ENCODE measurements at places on chromosomes 4 and X.

- H3K4me1 ChIP-seq, result peaks cover 3% of the 10 kb centered on the region
- no peak overlapping the region for H3K27ac ChIP-seq
- no peaks in the 10 kb centered on the region for H3K36me3 ChIP-seq
- no peak overlapping the region for H3K4me3 ChIP-seq
- DNase-seq, result no peak
These were observed 253.4 kb downstream of the EPHA5 start for GRCh38 chr4:65416891-65417290.

DNA sequence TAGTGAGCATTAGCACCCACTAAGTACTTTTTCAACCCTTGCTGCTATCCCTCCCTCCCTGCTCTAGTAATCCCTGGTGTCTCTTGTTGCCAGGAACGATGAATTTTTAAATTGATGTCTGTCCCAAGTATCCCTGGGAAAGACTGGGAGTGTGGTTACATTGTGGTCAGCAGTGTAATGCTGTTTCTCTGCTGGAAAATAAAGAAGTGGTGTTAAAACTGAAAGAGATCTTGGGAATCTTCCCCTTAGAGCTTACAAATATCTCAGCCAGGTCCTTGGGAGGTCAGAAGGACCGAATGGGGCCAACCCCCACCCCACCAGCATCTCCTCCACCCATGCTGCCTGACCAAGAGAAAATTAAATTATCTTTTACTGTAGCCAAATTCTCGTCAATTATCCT lies 174.5 kb upstream of the MXRA5 start:
- no peaks in the 10 kb centered on the region for H3K27me3 ChIP-seq
- no peak overlapping the region for H3K4me3 ChIP-seq
- DNase-seq, result no peak
- no peaks in the 10 kb centered on the region for H3K4me1 ChIP-seq

DNA sequence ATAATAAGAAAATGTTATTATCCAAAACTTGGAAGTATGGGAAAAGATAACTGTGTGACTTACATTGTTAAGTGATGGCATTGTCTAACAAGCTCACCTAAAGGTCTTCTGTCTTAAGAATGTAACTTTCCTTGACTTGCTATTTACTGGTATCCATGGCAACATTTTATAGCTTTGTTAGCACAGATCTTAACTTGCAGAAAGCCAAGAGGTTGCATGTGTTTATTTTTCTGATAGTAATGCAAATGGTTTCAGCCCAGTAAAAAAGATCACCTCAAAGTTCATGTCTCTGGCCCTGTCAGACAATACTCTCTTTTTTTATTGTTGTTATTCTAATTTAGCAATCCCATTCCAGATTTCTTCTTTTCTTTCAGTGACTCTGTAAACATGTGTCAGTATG lies 425.3 kb downstream of the SPRY1 start:
- H3K36me3 ChIP-seq, result no peaks in the 10 kb centered on the region
- H3K27me3 ChIP-seq, result no peaks in the 10 kb centered on the region
- no peak overlapping the region for H3K27ac ChIP-seq
- no peak for DNase-seq
- H3K4me1 ChIP-seq, result no peaks in the 10 kb centered on the region
- H3K4me3 ChIP-seq, result no peak overlapping the region

- no peaks in the 10 kb centered on the region for H3K36me3 ChIP-seq
- H3K4me1 ChIP-seq, result no peaks in the 10 kb centered on the region
- DNase-seq, result no peak
- H3K27ac ChIP-seq, result no peak overlapping the region
These were observed 94.9 kb downstream of the SLC39A8 start for GRCh38 chr4:102250341-102250740.

GRCh38 chr4:1413687-1414479 lies 7.6 kb upstream of the NKX1-1 start:
- H3K27me3 ChIP-seq, result peaks cover 10% of the 10 kb centered on the region
- DNase-seq, result no peak
- peaks cover 2% of the 10 kb centered on the region for H3K4me1 ChIP-seq
- H3K36me3 ChIP-seq, result no peaks in the 10 kb centered on the region
- no peak overlapping the region for H3K27ac ChIP-seq
- H3K4me3 ChIP-seq, result no peak overlapping the region

GRCh38 chr4:54719378-54719777 lies 61.6 kb downstream of the KIT start:
- DNase-seq, result no peak
- no peaks in the 10 kb centered on the region for H3K36me3 ChIP-seq
- H3K4me1 ChIP-seq, result no peaks in the 10 kb centered on the region
- H3K27ac ChIP-seq, result no peak overlapping the region

- no peak for DNase-seq
- H3K4me3 ChIP-seq, result no peak overlapping the region
- no peaks in the 10 kb centered on the region for H3K36me3 ChIP-seq
- 0 out of 2 replicates have a peak, but pooled peaks cover 1% of the 10 kb centered on the region for H3K4me1 ChIP-seq
- no peak overlapping the region for H3K27ac ChIP-seq
- no peaks in the 10 kb centered on the region for H3K27me3 ChIP-seq
These were observed 147.2 kb downstream of the SPATA18 start for GRCh38 chr4:52198294-52198693.

DNA sequence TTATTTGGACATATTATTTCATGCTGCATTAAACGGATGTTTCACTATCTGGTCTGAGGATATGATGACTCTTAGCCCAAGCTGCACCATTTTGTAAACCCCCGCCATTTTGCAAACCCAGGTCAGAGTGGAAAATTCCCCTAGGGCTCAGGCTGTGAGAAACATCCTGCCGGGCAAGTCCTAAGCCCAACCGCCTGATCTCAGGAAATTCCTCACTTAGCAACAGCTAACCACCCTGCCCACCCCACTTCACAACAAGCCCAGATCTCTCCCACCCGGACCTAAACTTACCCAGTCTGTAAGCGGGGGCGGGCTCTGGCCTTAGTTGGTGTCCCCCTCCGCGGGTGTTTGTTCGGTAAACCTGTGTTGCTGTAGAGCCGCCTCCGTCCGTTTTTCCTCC lies 2747.1 kb downstream of the PCDH7 start:
- H3K4me1 ChIP-seq, result no peaks in the 10 kb centered on the region
- H3K27me3 ChIP-seq, result no peaks in the 10 kb centered on the region
- DNase-seq, result peak; percentile 9
- no peak overlapping the region for H3K4me3 ChIP-seq

DNA sequence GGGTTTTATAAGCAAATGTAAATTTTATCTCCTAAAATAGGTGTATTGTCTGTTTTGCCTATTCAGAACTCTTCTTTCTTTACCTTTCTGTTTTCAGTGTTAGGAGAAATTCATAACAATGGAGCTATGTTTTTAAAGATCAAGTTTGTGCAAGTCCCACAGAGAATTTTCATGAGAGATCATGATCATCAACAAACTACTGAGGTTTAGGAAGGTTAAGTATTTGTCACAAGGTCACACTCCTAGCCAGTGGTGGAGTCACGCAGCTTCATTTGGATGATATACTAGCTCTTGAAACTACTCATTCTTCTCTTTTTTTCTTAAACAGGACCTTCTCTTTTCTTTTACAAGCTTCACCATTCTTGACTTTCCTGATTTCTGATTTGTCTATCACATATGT lies 892.6 kb upstream of the FRG1 start:
- peaks cover 1% of the 10 kb centered on the region for H3K4me1 ChIP-seq
- H3K4me3 ChIP-seq, result no peak overlapping the region
- no peaks in the 10 kb centered on the region for H3K27me3 ChIP-seq
- H3K36me3 ChIP-seq, result no peaks in the 10 kb centered on the region

GRCh38 chrX:127404161-127404560 lies 584.6 kb downstream of the PRR32 start:
- H3K4me1 ChIP-seq, result no peaks in the 10 kb centered on the region
- no peaks in the 10 kb centered on the region for H3K27me3 ChIP-seq
- no peaks in the 10 kb centered on the region for H3K36me3 ChIP-seq
- DNase-seq, result no peak
- no peak overlapping the region for H3K27ac ChIP-seq

Data from iPS DF 6.9 (cell line).